ENCODE measurements at places on chromosomes 4 and X. TPM values are rescaled to one million over a fixed set of nuclear protein-coding genes. Genes with fewer than 3 reads are reported as not detected.
A peak's percentile ranks its signal among the peaks of the same experiment; 100 is the strongest.

DNA sequence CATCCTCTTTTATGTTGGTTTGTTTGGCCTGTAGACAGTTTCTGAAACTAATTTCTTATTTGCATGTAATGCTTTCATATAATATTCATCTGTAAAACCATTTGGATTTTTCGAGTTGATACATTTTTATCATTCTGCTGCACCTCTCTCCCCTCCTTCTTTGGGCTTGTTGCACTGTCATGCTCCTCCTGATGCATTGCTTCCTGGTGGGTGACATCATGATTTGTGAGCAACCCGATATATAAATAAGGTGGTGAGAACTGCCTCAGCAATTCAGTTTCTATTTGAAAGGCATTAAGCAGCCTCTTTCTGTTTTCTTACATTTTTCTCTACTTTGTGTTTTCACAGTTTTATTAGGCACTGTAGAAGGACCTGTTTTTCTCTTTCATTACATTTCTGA lies 515.7 kb downstream of the RPA4 start:
- no peak overlapping the region for H3K27ac ChIP-seq
- H3K27me3 ChIP-seq: no peaks in the 10 kb centered on the region
- H3K36me3 ChIP-seq: no peaks in the 10 kb centered on the region
- no peak overlapping the region for H3K4me3 ChIP-seq
- DNase-seq: no peak

- H3K27me3 ChIP-seq: no peaks in the 10 kb centered on the region
- no peak overlapping the region for H3K27ac ChIP-seq
- H3K36me3 ChIP-seq: no peaks in the 10 kb centered on the region
- DNase-seq: no peak
- no peaks in the 10 kb centered on the region for H3K4me1 ChIP-seq
These were observed 2.8 kb downstream of the CMC4 start for GRCh38 chrX:155068165-155068564.

DNA sequence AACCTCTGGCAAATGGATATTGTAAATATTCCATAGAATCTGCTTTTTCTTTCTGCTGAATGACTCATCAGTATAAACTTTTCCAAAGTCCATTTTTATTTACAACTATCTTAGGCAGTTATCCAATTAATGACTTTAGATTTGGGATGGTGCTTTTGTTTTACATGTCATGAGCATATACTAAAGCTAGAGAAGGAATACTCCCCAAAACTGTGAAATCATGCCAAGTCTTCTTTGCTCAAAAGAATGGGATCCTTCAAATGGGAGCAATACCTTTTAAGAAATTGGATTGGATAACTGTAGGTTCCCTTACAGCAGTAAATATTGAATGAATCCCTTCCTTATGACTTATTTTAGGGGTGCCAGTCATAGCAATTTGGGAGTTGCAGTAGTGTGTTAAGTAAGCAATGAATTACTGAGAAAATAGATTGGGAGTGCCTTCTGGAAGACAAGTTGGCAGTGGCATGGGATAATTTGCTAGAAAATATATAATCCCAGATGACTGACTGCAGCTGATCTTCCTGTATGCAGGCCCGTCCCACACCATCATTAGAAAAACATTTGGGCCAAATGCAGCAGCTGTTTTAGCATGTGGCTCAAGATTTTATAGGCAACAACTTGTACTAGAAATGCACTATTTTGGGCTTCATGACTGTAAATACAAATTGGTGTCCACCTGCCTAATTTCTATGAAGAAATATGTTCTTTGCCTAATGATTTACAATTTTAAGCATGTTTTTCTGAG lies 2.8 kb downstream of the TMPRSS11D start:
- H3K27ac ChIP-seq: no peak overlapping the region
- DNase-seq: no peak
- no peak overlapping the region for H3K4me3 ChIP-seq

DNA sequence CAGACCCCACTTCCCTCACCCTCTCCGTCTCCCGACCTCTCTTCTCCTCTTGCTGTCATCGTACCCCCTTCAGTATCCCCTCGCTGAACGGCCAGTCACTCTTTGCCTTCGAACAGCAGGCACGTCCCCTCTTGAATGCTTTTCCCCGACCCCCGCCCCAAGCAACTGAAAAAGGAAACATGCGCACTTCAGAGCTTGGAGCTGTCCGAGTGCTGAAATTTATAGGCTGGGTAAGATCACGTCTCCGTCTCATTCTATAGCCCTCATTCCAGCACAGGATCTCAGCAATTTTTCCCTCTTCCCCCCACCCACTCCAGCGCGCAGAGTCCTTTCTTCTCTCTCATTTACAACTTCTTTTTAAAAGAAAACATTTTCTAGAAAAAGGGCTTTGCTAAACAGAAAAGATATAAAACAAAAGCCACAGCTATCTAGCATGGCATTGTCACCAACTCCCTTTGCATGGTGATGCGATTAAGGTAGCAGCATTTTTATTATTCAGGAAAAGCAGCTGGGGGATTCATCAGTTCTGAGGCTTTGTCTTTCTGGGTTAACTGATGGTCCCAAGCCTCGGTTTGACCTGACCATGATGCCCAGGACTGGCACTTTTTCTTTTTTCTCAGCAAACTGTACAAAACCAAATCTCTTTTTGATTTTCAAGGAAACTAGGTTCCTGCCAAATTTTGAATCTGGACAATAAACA lies at the start of gene GLRA2:
TSS of gene GLRA2 (plus strand) at position 247 of the 700 bp plus-strand sequence. CDS start 522 bp downstream, outside the sequence.
- no peak within 1 kb of the TSS for H3K4me3 ChIP-seq
- no peaks in the 10 kb centered on the region for H3K27me3 ChIP-seq
- no peaks in the 10 kb centered on the region for H3K36me3 ChIP-seq
- no peaks in the 10 kb centered on the region for H3K4me1 ChIP-seq
- DNase-seq: peak; percentile 39

- H3K27me3 ChIP-seq: no peaks in the 10 kb centered on the region
- H3K4me1 ChIP-seq: no peaks in the 10 kb centered on the region
- no peak overlapping the region for H3K27ac ChIP-seq
- H3K36me3 ChIP-seq: no peaks in the 10 kb centered on the region
- no peak for DNase-seq
These were observed 73.9 kb upstream of the PLAC1 start for GRCh38 chrX:134732152-134732551.

- no peaks in the 10 kb centered on the region for H3K36me3 ChIP-seq
- H3K4me3 ChIP-seq: no peak overlapping the region
- DNase-seq: no peak
- H3K27me3 ChIP-seq: no peaks in the 10 kb centered on the region
- no peak overlapping the region for H3K27ac ChIP-seq
- H3K4me1 ChIP-seq: no peaks in the 10 kb centered on the region
These were observed 97.0 kb upstream of the DGKK start for GRCh38 chrX:50567636-50568035.

DNA sequence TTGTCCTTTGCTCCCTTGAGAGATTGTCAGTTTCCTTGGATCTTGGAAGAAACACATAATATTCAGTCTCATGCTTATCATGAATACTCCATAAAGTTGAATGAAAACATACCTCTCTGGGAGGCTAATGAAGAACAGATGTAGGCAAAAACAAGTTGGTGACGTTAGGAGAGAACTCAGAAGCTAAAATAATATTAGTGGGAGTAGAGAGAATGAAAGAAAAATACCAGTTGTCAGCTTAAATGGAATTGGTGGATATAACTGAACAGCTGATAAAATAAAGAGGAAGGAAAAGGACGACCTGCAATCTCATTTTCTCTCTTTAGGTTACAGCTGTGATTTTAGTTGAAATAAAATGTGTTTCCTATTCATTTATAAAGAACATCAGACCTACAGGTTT lies 124.8 kb downstream of the SNCA start:
- H3K4me3 ChIP-seq: no peak overlapping the region
- no peaks in the 10 kb centered on the region for H3K27me3 ChIP-seq
- no peak overlapping the region for H3K27ac ChIP-seq
- no peaks in the 10 kb centered on the region for H3K36me3 ChIP-seq
- DNase-seq: no peak

Gene ELOVL6
- total RNA-seq: 1.3 TPM

Gene SPANXA1
- total RNA-seq: not detected

Gene EVC2
- 8.6 TPM for total RNA-seq
